ENCODE measurements at places on chromosomes 16 and 17.
A peak's percentile ranks its signal among the peaks of the same experiment; 100 is the strongest.

GRCh38 chr17:17670701-17671305 is 10.5 kb upstream of the RAI1 start:
- DNase-seq, result no peak

- DNase-seq, result no peak
Observed at GRCh38 chr17:1994707-1995106, 30.4 kb downstream of the RTN4RL1 start.

DNA sequence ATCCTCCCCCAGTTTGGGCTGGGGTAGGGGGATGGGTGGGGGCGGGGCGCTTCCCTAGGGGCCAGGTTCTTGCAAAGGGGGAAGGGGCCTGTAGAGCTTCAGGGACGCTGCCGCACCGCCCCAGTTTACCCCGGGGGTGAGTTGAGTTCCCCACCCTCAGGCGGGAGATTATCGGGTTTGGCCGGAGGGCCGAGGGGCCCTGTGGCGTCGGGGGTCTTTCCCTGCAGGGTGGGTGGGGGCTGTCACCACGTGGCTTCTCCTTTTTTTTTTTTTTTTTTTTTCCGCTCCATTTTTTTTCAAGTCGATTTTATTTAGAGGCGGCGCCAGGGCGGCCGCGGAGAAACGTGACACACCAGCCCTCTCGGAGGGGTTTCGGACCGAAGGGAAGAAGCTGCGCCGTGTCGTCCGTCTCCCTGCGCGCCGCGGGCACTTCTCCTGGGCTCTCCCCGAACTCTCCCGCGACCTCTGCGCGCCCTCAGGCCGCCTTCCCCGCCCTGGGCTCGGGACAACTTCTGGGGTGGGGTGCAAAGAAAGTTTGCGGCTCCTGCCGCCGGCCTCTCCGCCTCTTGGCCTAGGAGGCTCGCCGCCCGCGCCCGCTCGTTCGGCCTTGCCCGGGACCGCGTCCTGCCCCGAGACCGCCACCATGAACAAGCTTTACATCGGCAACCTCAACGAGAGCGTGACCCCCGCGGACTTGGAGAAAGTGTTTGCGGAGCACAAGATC is at the start of gene IGF2BP1:
Gene IGF2BP1, plus strand, starts transcription at position 283 of the 724 bp plus-strand sequence. Its CDS starts 361 bp downstream, at position 644.
- no peak for DNase-seq

- no peak for DNase-seq
Observed at GRCh38 chr17:31444026-31444425, 52.6 kb downstream of the RAB11FIP4 start.

- peak; percentile 99 for DNase-seq
Observed at GRCh38 chr16:2882650-2883457, at the start of gene FLYWCH2. Gene FLYWCH2 (plus strand): TSS chr16:2883215. CDS start chr16:2896450, 13,235 bp downstream.

DNA sequence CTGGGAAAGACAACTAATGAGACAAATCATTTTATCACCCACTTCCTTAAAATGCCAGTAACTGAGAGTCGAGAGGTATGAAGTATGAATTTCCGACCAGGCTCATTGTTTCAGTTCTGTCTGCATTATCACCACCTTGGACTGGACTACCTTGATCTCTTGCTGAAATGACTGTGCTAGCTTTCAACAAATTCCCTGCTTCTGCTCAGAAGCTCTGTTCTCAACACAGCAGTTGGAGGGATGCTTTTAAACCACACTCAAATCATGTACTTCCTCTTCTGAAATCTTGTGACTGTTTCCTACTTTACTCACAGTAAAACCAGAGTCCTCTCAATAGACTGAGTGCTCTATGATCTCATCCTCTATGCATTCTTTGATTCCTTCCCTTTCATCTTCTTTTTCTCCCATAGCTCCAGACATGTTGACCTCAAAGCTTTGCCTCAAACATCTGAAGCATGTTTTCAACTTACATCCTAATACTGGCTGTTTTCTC is 195.8 kb downstream of the KCNJ2 start:
- DNase-seq, result no peak

DNA sequence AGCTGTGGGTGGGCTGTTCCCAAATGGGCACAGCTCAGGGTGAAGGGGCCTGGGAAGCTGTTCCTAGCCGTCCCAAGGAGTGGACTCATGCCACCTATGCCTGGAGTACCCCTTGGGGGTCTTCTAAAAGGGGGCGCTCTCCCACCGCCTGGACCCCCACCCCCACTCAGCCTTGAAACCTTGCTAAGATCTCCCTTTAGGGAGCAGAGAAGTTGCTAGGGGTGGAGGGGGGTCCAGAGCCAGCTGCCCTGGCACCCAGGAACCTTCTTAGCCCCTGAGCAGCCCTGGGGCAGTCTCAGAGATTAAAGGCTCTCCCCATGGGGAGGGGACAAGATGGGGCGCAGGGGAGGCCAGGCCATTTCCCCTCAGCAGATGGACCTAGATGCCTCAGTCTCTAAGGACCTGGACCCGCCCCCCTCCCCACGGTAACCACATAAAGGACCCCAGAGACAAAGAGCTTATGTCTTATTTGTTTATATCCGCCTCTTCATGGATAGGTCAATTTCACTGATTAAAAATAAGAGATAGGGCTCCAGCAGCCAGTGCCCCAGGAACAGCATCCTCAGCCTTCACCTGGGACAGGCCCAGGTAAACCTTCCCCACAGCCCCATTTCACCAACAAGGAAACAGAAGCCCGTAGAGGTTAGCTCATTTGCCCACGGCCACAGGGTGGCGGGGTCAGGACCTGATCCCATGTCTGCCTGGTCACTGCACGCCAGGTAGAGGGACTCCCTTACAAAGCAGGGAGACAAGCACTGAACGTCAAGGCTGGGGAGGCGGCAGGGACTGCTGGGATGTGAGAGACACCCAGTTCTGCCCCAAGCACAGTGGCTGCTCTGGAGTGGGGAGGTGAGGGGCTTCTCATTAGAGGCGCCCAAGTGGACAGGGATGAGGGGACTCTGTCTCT is 3.4 kb downstream of the MTSS2 start:
- DNase-seq, result no peak

GRCh38 chr16:58337090-58337444 is 42.2 kb upstream of the PRSS54 start:
- no peak for DNase-seq

- DNase-seq, result no peak
Observed at GRCh38 chr17:76558198-76559095, 18.6 kb downstream of the PRCD start.

GRCh38 chr17:68054296-68054900 is 18.9 kb downstream of the KPNA2 start:
- no peak for DNase-seq

- DNase-seq, result no peak
Observed at GRCh38 chr16:81927561-81928185, 83.6 kb downstream of the SDR42E1 start.

DNA sequence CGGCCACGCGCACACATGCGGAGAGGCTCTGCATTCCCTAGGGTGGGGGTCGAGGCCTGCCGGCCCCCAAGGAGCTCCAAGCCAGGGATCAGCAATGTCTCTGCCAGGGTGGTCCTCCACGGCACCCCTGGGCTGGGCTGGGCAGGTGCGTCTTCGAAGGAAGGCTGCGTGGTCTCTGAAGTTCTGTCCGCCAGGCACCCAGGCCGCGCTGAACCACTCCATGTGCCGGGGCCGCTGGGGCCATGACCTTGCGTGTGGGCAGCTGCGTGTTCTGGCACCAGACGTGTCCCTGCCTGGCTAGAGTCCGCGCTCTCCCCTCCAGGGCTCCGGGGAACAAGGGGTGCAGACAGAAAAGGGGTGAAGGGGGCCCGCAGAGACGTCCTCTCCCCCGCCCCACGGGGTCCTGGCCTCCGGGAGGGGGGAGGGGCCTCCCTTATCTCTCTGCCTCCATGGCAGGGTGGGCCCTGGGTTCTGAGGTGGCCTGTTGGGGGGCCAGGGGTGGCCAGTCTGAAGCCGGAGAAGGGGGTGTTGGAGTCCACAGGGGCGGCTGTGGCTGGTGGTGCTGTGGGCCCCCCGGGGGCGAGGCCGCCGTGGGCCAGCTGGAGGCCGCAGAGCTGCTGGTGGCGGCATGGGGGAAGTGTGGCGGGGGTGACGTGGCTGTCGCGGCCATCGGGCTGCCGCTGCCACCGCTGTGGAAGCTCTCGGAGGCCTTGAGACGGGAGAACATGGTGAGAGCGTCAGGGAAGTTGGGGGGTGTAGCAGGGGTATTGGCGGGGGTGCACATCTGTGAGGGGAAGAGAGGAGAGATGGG is 5.3 kb downstream of the UBALD1 start:
- DNase-seq, result no peak

GRCh38 chr17:42679492-42680330 is 1.9 kb downstream of the CCR10 start:
- peak; percentile 41 for DNase-seq

DNA sequence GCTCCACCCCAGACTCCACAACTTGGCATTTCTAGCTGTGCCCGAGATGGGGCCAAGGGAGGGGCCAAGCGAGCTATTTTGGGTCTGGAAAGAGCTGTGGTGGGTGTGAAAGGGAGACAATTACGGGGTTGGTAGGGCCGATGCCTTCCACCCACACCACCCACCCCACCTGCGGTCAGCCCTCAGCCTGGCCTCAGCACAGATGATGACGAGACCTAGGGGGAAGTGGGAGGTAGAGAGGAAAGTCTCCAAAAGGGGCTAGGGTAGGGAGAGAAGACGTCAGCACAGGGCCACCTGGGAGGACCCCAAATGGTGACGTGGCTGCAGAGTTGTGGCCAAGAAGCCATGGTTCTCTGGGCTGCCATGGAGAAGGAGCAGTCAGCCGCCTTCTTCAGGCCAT is 83.1 kb downstream of the SDK2 start:
- DNase-seq, result no peak

DNA sequence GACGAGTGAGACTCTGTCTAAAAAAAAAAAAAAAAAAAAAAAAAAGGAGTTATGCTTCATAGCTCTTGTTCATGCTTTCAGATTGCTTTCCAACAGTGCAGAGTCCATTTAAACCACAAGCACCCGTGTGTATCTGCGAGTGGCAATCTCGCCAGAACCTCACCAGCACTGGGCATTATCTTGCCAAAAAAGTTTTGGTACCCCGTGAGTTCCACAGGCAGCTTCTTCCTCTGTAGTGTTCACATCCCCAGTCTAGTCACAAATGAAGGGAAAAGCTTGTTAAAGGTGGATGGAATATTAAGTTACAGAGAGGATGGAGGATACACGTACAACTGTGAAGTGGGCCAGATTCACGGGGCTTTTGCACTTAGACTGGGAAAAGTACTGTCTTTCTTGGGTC is 33.5 kb downstream of the WSB1 start:
- no peak for DNase-seq

GRCh38 chr17:10197362-10197720 is 1.1 kb downstream of the GAS7 start:
- no peak for DNase-seq

- peak; percentile 26 for DNase-seq
Observed at GRCh38 chr16:10971560-10971961, 27.2 kb downstream of the CLEC16A start.

DNA sequence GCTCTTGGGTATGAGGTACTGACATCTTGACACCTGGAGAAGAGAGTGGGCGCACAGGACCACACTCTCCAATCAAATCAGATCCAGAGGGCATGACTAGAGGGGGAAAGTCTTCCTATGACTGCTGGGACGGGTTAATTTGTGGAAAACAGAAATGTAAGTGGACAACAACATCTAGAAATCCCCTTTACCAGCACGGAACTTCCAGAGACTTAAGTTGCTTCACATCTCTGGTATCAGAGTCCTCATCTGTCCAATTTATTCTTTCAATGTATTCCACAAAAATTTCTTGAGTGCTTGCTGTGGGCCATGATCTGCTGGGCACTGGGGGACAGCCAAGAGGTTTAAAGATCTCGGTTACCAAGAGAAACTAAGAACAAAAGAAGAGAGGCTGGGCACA is 159.2 kb downstream of the COPRS start:
- DNase-seq, result no peak

DNA sequence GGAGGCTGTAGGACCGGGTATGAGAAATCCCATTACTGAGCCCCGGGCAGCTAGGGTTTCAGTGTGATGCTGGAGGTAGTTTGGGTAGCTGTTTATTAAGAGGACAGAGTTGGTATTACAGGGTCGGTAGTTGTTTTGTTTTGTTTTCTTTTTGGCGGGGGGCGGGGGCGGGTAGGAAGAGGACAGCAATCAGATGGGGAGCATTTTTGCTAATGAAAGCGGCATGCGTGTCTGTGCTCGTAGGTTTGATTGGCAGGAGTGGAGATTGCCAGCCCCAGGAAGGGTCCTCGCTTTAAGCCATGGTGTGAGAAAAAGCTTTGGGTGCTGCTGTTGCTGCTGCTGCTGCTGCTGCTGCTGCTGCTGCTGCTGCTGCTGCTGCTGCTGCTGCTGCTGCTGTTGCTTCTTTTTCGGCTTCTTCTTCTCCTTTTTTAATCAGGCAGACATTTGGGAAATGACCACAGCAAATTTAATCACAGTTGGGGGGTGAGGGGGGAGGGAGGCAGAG is 498.5 kb upstream of the ZFHX3 start:
- DNase-seq, result no peak

DNA sequence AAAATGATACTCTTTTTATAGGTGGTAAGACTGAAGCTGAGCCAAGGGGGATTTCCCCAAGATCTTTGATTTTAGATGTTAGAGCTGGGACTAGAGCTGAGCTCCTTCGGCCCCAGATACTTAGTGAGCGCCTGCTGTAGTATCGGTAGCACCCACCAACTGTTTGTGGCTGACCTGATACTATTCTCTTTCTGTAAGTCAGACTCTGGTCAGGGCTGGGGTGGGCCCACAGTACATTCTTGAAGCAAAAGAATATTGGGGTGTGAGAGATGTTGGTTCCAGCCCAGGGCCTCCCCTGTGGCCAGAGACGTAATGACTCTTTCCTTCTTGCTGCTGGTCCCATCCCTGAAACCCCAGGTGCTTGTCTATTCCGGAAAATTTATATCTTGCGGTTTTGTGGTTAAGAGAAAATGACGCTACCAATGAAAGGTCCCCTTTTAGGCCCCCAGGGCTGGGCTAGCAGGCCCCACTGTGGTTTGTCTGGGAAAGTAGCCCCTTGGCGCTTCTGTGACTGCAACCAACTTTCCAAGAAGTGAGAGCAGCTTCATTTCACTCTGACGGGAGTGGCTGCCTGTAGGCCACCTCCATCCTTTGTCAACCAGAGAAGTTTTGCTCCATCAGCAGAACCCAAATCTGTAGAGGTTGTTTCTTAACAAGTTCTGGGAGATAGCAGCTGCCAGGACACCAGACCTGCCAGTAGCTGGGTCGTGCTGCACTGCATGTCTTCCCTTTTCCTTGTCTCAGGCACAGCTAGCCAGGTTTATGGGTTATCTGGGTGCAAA is 86.4 kb upstream of the LGALS9 start:
- no peak for DNase-seq

GRCh38 chr16:17396762-17397498 is 73.8 kb downstream of the XYLT1 start:
- DNase-seq, result no peak

GRCh38 chr17:5282642-5283217 is 646 bp downstream of the RABEP1 start:
- peak; percentile 80 for DNase-seq

DNA sequence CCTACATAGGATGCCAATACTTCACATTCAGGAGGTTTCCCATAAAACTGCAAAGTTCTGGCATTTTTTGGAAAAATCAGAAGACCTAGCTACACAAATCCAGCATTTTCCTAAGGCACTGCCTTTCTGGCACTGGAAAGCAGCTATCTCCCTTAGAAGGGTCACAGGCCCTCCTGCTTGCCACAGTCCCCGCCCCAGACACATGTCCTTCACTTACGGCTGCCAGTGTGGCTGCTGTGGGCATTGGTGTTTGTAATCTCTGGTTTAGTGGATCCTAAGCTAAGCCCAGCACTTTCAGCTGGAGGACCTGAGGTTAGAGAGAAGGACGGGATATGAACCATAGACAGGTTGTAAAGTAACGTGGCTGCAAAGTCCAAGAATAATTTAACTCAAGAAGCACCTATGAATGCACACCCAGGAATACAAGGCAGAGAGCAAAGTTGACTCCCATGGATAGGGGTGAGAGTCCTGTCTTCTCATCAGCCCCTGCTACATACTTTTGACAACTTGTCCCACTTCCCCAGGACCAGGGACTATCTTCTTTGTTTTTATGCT is 100.0 kb downstream of the XYLT1 start:
- no peak for DNase-seq

Measured in stimulated activated CD4-positive, alpha-beta T cell treated with anti-CD3 and anti-CD28 coated beads, Interleukin-2, amount 100 ng/mL, for 4 hours (primary cell).